ENCODE measurements at places on chromosomes 7 and 10. TPM values are rescaled to one million over a fixed set of nuclear protein-coding genes. Genes with fewer than 3 reads are reported as not detected.

- H3K27me3 ChIP-seq: no peaks in the 10 kb centered on the region
- H3K4me3 ChIP-seq: no peak overlapping the region
- no peak for DNase-seq
- H3K27ac ChIP-seq: no peak overlapping the region
- peaks cover 6% of the 10 kb centered on the region for H3K4me1 ChIP-seq
Observed at GRCh38 chr7:148114804-148115203, 475.8 kb upstream of the C7orf33 start.

GRCh38 chr7:156823435-156823834 is 69.5 kb downstream of the LMBR1 start:
- H3K27ac ChIP-seq: no peak overlapping the region
- H3K36me3 ChIP-seq: no peaks in the 10 kb centered on the region
- no peaks in the 10 kb centered on the region for H3K27me3 ChIP-seq

GRCh38 chr7:155962191-155962967 is 150.1 kb upstream of the SHH start:
- peaks cover 1% of the 10 kb centered on the region for H3K27me3 ChIP-seq
- H3K36me3 ChIP-seq: no peaks in the 10 kb centered on the region
- DNase-seq: no peak
- H3K4me3 ChIP-seq: no peak overlapping the region

DNA sequence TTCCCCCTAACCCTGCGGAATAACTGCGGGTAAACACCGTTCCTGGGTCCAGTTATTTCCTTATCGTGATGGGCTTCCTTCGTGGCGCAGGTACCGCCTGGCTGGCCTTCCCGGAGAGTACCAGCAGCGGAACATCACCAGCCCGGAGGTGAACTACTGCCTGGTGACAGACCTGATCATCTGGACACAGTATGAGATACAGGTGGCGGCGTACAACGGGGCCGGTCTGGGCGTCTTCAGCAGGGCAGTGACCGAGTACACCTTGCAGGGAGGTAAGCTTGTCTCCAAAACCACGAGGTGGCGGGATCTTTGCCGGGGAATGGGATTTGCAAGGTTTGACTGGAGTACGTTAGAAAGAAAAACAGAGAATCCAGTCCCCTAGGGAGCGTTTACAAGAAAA is 665.0 kb upstream of the FOXK1 start:
- DNase-seq: no peak
- H3K36me3 ChIP-seq: peaks cover 45% of the 10 kb centered on the region
- peaks cover 35% of the 10 kb centered on the region for H3K4me1 ChIP-seq
- no peaks in the 10 kb centered on the region for H3K27me3 ChIP-seq
- no peak overlapping the region for H3K4me3 ChIP-seq
- no peak overlapping the region for H3K27ac ChIP-seq

GRCh38 chr7:102874966-102875365 is 37.8 kb upstream of the LRRC17 start:
- H3K27me3 ChIP-seq: no peaks in the 10 kb centered on the region
- no peak overlapping the region for H3K4me3 ChIP-seq
- H3K36me3 ChIP-seq: no peaks in the 10 kb centered on the region

- H3K4me3 ChIP-seq: no peak overlapping the region
- H3K36me3 ChIP-seq: no peaks in the 10 kb centered on the region
- DNase-seq: no peak
- H3K4me1 ChIP-seq: no peaks in the 10 kb centered on the region
Observed at GRCh38 chr7:126940723-126941307, 311.9 kb downstream of the GRM8 start.

- no peak overlapping the region for H3K27ac ChIP-seq
- H3K4me1 ChIP-seq: peaks cover 48% of the 10 kb centered on the region
- H3K36me3 ChIP-seq: peaks cover 5% of the 10 kb centered on the region
- H3K27me3 ChIP-seq: peaks cover 25% of the 10 kb centered on the region
Observed at GRCh38 chr10:113115556-113115955, 165.5 kb downstream of the TCF7L2 start.

GRCh38 chr7:94666879-94667587 is 11.1 kb upstream of the SGCE start:
- DNase-seq: no peak
- peaks cover 33% of the 10 kb centered on the region for H3K36me3 ChIP-seq
- H3K27me3 ChIP-seq: no peaks in the 10 kb centered on the region
- H3K27ac ChIP-seq: no peak overlapping the region
- no peaks in the 10 kb centered on the region for H3K4me1 ChIP-seq
- H3K4me3 ChIP-seq: no peak overlapping the region

GRCh38 chr7:138449580-138449979 is 10.5 kb upstream of the TRIM24 start:
- no peaks in the 10 kb centered on the region for H3K27me3 ChIP-seq
- H3K36me3 ChIP-seq: peaks cover 3% of the 10 kb centered on the region
- DNase-seq: peak; percentile 45
- H3K27ac ChIP-seq: no peak overlapping the region

DNA sequence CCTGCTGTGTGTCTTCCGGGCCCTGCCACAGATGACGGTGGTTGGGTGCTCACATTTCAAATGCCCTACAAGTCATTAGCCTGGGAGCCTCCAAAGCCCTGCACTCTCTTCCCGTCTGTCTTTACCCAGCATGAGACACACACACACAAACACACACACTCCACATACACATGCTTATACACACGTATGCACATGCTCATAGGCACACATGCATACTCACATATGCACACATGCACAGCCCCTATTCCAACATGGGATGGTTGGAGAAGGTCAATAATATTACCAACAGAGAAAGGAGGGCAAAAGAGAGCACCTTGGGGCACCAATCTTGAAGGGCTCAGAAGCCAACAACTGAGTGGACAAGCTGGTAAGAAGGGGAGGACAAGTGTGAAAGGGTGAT is 19.0 kb downstream of the SUN3 start:
- H3K4me3 ChIP-seq: no peak overlapping the region
- peaks cover 3% of the 10 kb centered on the region for H3K4me1 ChIP-seq
- no peak for DNase-seq

DNA sequence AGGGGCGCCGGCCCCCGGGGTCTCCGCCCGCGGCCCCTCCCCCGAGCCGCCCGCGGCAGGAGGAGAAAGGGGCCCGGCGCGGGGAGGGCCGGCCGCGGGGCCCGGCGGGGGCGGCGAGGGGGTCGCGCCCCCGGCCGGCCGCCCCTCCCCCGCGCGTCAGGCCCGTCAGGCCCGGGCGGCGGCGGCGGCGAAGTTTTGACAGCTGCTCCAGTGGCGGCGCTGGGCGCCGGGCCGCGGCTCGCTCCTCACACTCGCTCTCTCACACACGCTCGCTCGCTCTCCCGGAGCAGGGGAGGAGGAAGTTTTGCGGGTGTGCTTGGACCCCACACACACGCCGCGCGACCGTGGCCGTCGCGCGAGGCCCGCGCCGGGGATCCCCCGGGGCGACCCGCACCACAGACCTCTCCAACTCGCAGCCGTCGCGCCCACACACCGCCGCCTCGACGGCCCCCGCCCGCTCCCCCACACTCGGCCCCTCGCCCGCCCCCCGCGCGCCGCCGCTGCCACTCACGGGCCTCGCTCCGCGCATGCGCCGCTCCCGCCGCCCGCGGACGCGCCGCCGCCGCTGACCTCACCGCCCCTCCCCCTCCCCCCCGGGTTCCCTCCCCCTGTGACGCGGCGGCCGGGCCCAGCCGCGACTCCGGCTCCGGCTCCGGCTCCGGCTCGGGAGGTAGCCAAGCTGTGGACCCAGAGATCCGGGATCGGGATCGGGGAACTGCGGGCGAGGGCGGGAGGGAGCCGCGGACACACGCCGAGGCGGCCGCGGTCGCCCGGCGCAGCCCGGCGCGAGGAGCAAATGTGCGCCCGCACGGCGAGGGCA is 518 bp upstream of the KMT2C start:
- peaks cover 29% of the 10 kb centered on the region for H3K4me1 ChIP-seq
- no peak overlapping the region for H3K27ac ChIP-seq
- H3K4me3 ChIP-seq: peak overlapping the region; percentile 89
- peaks cover 4% of the 10 kb centered on the region for H3K27me3 ChIP-seq
- H3K36me3 ChIP-seq: no peaks in the 10 kb centered on the region
- peak; percentile 94 for DNase-seq

DNA sequence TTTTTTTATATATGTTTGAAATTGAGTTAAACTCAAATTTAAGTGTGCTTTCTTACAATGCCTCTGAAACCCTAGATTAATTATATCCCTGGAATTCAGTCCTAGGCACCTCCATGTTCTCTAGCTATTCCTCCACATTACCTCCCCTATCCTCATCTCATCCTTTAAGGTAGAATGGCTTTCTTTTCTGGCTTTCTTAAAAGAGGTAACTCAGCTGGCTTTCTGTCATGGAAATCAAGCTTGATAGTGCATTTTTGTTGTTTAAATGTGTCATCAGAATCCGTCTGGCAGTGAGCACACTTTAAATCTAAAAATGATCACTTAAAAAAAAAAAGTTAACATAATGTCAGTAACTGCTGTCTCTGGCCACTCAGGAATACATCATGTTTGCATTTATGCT is 42.2 kb downstream of the AHR start:
- no peaks in the 10 kb centered on the region for H3K27me3 ChIP-seq
- no peak for DNase-seq
- no peaks in the 10 kb centered on the region for H3K4me1 ChIP-seq
- no peak overlapping the region for H3K4me3 ChIP-seq
- no peak overlapping the region for H3K27ac ChIP-seq
- peaks cover 5% of the 10 kb centered on the region for H3K36me3 ChIP-seq

GRCh38 chr7:149093228-149093627 is 2.7 kb upstream of the ZNF786 start:
- DNase-seq: no peak
- H3K4me3 ChIP-seq: peak overlapping the region; percentile 77
- H3K36me3 ChIP-seq: peaks cover 5% of the 10 kb centered on the region
- peaks cover 15% of the 10 kb centered on the region for H3K4me1 ChIP-seq

DNA sequence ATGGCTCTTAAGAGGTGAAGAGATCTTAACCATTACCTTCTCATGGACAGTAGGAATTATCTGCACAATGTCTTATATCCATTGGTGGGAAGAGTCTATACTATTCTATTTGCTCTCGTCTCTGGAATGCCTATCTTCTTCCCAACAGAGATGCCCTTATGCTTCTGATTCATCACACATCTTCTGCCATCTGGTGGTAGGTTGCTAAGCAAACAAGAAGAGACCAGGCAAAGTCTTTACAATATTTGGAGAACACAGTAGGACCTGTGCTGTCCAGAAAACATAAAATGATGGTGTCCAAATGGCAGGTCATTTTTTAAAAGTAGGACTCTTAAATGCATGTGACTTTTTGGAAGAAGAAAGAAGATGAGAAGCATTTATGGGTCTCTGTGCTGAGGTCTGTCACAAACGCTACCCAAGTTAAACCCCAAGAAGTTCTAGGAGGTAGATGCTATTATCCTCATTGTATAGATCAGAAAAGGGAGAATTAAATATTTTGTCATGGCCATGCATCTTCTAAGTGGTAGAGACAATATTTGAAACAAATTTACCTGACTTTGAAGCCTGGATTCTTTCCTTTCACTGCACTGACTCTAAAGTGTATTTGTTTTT is 67.8 kb upstream of the NXPH1 start:
- no peaks in the 10 kb centered on the region for H3K27me3 ChIP-seq
- DNase-seq: no peak
- H3K4me1 ChIP-seq: peaks cover 15% of the 10 kb centered on the region
- H3K4me3 ChIP-seq: no peak overlapping the region

DNA sequence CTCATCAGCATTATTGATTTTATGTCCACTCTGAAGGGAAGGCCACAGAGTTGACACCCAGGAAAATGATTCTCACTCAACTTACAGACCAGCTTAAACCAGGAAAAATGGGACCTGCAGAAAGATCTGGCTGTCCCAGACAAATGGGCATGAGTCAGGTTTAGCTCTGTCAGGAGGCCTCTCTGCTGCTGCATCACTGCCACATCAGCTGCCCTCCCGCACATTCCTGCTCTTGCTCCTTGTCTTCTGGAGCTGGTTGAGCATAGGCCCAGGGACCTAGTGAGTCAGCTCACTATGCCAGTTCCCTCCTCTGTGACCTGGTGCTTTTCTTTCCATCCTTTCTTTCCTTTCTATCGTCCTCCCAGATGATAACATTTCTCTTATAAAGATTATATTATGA is 18.8 kb upstream of the SMNDC1 start:
- H3K4me1 ChIP-seq: no peaks in the 10 kb centered on the region
- H3K36me3 ChIP-seq: peaks cover 9% of the 10 kb centered on the region
- peaks cover 5% of the 10 kb centered on the region for H3K27me3 ChIP-seq
- no peak overlapping the region for H3K4me3 ChIP-seq
- H3K27ac ChIP-seq: no peak overlapping the region

DNA sequence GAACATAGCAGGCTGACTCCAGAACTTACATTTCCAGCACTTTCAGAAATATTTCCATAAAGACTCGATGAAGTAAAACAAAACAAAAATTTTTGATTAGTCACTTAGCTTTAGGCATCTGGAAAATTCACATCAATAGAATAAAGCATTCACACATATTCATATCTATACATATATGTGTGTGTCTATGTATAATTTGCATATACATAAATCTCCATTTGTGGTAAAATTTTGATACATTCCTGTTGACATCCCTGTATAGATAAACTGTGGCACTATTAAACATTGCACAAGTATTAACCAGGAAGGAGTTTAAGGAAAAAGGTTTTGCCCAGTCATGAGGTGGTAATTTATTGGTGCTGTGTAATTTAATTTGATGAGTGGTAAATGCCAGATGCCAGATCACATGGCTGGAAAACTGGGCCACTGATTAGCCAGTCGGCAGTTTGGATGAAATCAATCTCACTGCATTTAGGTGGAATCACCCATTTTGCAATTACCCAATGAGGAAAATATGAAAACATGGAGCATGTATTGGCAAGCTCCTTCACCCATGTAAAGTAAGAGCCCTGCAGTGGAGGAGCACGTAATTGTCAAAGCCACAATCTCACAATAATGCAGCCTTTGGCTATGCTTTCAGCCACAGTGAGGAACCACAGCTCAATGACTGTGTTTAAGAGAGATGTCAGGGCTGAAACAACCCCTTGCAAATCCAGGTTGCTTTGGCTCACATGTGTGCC is 294.6 kb downstream of the RNLS start:
- no peaks in the 10 kb centered on the region for H3K36me3 ChIP-seq
- H3K27me3 ChIP-seq: no peaks in the 10 kb centered on the region
- H3K27ac ChIP-seq: no peak overlapping the region
- no peak for DNase-seq
- no peak overlapping the region for H3K4me3 ChIP-seq
- H3K4me1 ChIP-seq: no peaks in the 10 kb centered on the region

Gene SSMEM1
- not detected for total RNA-seq

Gene ODAD2
- total RNA-seq: 6.6 TPM

Gene SPDYE16
- total RNA-seq: 0.35 TPM

Gene UTF1
- not detected for total RNA-seq

Gene EXOSC1
- total RNA-seq: 41.8 TPM

Gene AOAH
- not detected for total RNA-seq

Gene IFT22
- total RNA-seq: 54.3 TPM

Gene PRPS1L1
- total RNA-seq: not detected
